Dermis blood vessel endothelial cell (primary cell): ENCODE measurements at places on chromosomes 12 and 14. TPM values are rescaled to one million over a fixed set of nuclear protein-coding genes. Genes with fewer than 3 reads are reported as not detected.

CLEC7A gene
- total RNA-seq, result 0.47 and 0.68 TPM in 2 replicates

ZNF219 gene
- 5.1 and 7.0 TPM in 2 replicates for total RNA-seq

DNAJC22 gene
- 0.85 and 1.1 TPM in 2 replicates for total RNA-seq

CFAP251 gene
- total RNA-seq, result 0.56 and 2.9 TPM in 2 replicates

STX2 gene
- total RNA-seq, result 31.1 and 34.7 TPM in 2 replicates

TDG gene
- 30.5 and 30.8 TPM in 2 replicates for total RNA-seq
